Renal cortical epithelial cell (primary cell): ENCODE measurements at places on chromosomes 4 and X.

DNA sequence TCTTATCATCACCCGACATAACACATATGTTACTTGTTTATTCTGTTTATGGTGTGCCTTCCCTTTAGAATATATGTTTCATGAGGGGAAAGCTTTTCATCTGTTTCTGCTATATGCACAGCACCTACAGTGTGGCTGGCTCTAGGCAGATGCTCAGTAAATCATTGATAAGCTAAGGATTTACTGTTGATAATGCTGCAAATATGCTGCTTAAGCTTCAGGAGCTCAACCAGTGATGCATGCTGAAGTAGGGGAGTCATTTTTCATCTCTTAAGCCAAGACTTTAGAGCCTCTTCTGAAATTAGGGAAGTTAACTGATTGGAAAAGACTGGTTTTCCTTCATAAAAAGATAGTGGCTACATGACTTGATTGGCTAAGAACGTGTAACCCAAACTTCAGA, 16.4 kb downstream of the FAT4 start:
- DNase-seq = peak; percentile 39

GRCh38 chr4:179465131-179465797, 2023.0 kb upstream of the AGA start:
- peak; percentile 13 for DNase-seq

- DNase-seq = no peak
These were observed 5.0 kb downstream of the DOK7 start for GRCh38 chr4:3468154-3468553.

DNA sequence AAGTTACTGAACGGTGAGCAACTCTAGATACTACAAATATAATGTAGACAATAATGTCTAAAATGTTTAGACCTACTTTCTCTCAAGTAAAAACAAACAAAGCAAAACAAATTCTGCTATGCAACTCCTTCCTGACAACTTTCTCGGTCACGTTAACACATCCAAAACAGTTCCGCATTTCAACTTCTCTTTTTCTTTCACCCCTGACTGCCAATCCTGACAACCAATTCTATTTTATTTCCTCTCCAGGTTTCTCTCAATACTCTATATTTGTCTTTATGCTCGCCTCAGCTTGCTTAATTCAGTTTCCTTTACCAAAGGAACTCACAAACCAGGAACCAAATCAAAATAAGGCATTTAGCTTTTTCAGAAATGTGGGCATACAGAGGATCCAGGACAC, 513.0 kb downstream of the FSTL5 start:
- DNase-seq = no peak

DNA sequence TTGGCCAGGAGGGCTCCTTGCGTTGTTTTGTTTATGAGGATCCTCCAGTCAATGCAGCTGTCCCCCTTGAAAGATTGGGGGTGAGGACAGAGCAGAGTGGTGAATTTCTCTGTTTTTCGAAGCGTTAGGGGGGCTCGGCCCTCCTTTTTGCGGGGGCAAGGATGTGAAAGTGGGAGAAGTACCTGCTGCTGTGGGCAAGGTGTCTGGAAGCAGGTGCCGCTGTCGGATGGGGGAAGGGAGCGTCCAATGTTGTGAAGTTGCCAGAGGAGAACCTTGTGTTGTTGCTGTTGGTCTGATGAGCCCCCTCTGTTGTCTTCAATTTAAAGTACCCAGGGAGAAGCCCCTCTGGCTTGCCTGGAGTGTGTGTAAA, 613 bp downstream of the GLRB start:
- no peak for DNase-seq

GRCh38 chr4:183686461-183686860, 27.4 kb downstream of the TRAPPC11 start:
- no peak for DNase-seq

DNA sequence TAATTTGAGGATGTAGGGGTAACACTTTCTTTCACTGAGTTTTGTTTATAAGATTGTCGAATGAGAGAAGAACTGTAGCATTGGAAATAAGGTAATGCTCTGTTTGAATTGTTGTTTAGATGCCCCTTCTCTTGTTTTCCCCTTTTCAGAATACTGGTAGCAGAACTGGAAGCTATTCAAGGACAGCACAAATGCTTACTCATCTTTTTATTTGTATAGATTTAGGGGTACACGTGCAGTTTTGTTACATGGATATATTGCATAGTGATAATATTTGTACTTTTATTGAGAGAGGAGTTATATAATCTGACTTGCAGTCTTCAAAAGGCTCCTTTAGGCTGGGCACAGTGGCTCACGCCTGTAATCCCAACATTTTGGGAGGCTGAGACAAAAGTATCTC, 145.4 kb upstream of the HAND2 start:
- DNase-seq = no peak

DNA sequence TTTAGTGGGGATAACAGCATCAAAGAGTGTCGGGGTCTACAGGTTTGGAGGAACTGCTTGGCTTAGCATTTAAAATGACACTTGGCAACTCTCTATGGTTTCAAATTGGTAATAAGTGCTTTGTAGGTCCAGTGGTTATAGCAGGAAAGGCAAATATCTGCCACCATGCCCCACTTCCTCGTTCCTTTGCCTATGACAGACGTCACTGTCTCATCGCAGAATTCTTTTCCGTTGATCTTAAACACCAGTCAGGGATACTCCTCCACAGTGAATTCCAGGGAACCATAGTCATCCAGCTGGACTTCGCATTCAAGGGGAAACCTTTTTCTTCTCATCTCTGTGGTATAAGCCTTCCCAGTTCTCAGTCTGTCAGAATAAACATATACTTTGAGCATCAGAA, 319.1 kb downstream of the GPAT3 start:
- DNase-seq = peak; percentile 96

DNA sequence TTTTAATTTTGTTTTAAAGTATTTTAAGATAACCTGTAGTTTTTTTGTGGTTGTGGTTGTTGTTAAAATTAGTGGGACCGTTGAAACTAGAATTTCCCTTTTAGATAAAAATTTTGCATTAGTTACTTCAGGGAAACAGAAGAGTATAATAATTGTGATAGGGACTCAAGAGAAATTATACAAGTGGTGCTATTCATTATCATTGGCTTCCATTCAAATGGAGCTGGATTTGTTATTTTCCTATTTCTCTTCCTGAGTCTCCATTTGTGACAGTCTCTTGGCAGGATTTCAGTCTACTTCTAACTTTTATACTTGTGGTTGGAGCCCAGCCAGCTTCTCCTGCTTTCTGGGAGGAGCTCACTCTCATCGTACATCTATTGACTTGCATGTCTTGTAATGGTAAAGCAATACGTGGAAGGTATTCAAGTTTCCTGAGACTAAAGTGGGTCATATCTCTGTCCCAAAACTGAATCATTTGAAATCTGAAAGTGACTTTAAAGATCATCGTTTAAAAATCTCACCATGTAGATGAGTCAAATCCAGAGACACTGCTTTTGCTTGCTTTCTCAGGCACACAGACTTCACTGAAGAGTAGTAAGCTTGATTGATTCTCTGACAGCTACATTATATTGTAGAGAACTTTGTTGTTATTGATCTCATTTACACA, 155.8 kb downstream of the RPA4 start:
- peak; percentile 40 for DNase-seq

DNA sequence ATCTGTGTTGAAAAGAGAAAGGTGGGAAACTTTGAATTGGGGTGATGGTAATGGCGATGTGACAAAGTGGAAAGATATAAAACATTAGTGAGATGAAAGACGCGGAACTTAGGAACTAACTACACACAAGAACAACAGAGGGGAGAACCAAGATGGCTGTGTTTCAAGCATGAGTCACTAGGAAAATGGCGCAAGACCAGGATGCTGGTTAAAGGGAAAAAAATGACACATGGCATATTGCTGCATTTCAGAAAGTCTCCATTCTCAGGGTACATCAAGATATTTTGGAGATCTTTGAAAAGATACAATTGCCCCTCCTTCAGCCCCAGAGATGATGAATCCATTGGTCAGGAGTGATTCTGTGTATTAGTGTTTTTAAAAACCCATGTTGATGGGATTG, 164.4 kb downstream of the FBXO8 start:
- peak; percentile 18 for DNase-seq

DNA sequence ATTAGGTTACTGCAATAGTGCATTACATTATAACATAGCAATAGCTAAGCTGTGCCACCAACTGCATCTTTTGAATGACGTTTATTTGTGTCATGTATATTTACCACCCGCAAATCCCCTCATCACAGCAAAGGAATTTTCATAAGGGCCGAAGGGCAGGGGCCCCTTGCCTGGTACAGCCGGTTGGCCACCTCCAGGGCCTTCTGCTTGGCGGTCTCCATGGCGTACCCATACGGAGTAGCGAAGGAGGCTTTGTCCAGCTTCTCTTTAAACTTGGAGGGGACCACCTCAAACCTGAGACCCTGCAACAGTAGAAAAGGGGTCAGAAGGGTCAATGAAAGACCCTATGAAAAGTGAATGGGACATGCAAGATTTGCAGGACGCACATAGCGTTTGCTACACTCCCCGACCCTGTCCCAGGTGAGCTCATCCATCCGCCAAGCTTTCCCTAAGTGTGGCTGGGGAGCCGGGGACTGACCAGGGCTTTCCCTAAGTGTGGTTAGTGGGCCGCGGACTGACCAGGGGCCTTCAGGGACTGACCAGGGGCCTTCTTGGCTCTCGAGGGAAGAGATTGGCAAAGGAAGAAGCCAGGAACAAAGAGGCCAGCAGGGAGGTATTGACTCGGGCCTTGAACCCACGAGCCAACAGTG, 10.6 kb downstream of the ASMTL start:
- no peak for DNase-seq

DNA sequence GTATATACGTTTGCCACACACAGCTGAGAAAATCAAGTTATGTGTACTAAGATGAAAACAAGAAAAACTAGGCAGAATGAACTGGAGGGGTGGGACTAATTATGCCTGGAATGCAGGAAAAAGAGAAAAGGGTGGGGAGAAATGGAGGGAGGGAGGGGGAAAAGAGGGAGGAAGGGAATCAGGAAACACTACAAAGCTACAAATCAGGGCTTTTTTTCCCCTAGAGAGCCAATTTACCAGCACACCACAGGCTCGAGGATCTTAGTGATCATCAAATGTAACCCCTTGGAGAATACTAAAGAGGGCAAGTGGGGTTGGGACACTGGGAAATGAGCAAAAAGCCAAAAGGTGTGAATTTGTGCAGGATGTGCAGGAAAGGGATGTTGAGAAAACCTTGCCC, 451.9 kb downstream of the SMARCA1 start:
- DNase-seq = no peak

- peak; percentile 38 for DNase-seq
These were observed 455.5 kb upstream of the FAM241A start for GRCh38 chr4:111689731-111690130.

GRCh38 chrX:10089378-10089795, 67.4 kb upstream of the CLCN4 start:
- DNase-seq = peak; percentile 9
